ENCODE measurements at places on chromosomes 6 and 20. TPM values are rescaled to one million over a fixed set of nuclear protein-coding genes. Genes with fewer than 3 reads are reported as not detected.
A peak's percentile ranks its signal among the peaks of the same experiment; 100 is the strongest.

DNA sequence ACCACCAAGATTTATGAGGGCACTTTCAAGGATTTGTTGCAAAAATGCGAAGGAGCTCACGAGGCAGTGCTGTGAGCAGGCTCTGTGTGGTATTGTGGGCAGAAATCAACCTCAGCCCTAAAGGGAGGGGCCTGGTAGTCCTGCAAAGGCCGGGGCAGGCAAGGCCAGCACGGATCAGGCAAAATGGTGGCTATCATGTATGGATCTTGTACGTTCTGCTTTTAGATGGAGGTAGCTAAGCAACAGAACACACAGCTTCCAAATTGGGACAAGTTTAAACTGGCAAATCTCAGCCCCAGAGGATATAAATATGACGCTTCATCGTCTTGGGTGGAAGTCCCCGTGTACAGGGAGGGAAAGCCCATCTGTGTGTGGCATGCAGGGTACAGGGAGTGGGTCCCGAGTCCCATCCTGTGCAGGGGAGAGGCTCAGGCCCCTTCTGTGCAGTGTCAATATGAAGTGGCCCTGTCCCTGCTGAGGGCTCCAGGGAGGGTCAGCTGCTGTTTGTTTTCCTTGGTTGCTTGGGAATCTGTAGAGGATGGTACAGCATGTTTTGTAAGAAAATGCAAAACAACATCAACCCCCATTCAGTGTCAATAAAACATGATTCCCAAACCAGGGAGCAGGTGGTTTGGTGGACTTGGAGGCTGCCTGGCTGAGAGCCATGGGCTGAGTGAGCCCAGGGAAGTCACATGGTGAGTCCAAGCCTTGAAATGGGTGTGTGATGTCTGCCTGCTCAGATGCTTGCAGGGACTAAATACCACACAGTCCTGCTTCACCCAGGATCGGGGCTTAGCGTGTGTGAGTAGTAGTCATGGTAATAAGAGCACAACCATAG is 113.0 kb downstream of the SYCP2 start:
- no peak for DNase-seq

- DNase-seq = no peak
Observed at GRCh38 chr6:136609873-136610706, 59.9 kb upstream of the MAP7 start.

GRCh38 chr6:108350528-108350927 is 55.7 kb downstream of the AFG1L start:
- no peak for DNase-seq

DNA sequence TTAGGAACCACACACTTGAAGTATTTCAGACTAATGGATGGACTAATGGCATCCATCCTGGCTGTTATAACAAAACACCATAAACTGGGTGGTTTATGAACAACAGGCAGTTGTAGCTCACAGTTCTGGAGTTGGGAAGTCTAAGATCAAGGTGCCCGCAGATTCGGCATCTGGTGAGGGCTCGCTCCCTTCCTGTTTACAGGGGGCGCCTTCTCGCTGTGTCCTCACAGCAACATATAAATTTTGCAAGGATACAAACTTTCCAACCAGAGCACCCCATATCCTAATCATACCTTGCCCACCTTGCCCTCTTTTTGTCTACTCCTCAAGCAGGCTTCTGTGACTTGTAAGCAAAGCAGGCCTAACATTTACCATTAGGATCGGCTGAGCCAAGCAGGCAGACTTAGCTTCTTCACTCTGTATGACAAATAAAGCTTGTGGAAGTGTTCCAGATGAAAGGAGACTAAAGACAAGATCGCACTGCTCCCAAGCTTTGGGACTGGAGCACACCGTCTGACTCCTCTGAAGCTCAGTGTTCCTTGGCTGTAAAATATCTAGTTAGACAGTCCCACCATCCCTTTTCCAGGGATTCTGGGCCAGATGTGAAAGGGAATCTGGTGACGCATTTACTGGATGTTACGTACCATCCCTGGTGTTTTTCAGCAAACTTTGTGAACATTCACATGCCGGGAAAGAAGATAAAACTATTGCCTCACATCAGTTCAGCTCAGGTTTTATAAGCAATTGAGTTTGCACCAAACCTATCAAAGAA is 34.9 kb downstream of the GFOD1 start:
- no peak for DNase-seq

- DNase-seq = no peak
Observed at GRCh38 chr6:73870907-73871306, 174.9 kb downstream of the CD109 start.

- DNase-seq = no peak
Observed at GRCh38 chr20:48282591-48283228, 497.4 kb upstream of the SULF2 start.

- no peak for DNase-seq
Observed at GRCh38 chr20:10362674-10363073, 71.3 kb downstream of the MKKS start.

- DNase-seq = no peak
Observed at GRCh38 chr20:36092398-36093024, 62.0 kb upstream of the EPB41L1 start.

DNA sequence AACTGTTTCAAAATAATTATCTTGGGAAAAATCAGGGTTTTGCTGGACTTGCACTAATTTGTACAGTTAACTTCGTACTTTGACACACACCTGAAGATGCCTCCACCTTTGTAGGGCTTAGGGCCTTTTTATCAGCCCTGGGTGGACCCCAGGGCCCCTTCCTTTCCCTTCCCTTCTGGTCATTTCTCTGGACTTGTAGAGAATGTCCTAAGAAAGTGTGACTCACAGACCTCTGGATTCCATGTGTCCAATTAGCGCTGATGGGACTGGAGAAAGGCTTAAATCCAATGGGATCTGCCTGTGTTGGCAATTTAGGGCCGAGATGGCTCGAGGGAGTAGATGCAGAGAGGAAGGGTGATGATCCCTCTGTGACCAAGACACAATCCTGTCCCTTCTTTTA is 9.3 kb downstream of the TRIM15 start:
- no peak for DNase-seq

DNA sequence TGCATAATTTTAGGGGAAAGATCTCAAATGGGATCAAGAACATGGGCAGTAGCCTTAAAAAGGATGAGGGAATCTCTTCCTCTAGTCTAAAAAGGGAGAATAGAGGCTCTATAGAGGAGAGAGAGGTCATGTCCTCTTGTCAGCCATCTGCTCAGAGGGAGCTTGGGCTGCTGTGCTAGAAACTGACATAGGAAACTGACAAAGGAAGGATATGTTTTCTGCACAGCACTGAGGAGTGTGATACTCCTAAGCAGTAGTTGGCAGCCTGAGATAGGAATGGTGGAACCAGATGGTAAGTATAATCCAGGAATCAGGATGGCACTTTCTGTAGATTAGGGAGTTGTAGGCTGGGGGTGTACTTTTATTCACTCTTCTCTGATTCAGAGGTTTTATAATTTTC is 59.2 kb downstream of the PTPRA start:
- no peak for DNase-seq

- peak; percentile 2 for DNase-seq
Observed at GRCh38 chr6:119065955-119066354, 12.5 kb downstream of the FAM184A start.

DNA sequence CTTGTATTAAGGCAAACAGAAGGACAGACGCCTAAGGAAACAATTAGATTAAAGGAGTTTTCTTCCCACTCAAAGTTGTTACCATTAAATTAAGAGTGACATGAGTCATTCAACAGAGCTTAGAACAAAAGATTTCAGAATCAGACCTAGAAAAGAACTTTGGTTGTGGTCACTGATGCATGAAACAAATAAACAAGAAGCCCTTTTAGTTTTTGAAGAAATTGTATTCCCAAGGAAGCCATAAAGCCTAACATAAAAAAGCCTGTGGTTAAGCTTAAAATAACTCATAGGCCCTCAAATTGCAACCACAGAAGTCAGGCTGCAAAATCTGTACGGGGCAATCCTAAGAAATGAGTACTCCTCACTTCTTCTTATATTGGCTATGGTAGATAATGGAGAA is 17.9 kb upstream of the TRIM26 start:
- DNase-seq = no peak

- no peak for DNase-seq
Observed at GRCh38 chr6:131551902-131552301, 21.1 kb upstream of the ARG1 start.

Gene MAD2L1BP
- 14.1 TPM for total RNA-seq

Gene OPN5
- not detected for total RNA-seq

Gene KCNK5
- total RNA-seq = 1.4 TPM

Gene PTK6
- total RNA-seq = 3.8 TPM

Gene ASIP
- total RNA-seq = 7.6 TPM

Gene TAAR5
- total RNA-seq = not detected

Gene GTSF1L
- total RNA-seq = not detected

Data from skin of body (tissue), 3 donors.